ENCODE measurements at places on chromosomes 5 and 9.

GRCh38 chr9:121870271-121870670 lies 218.8 kb downstream of the DAB2IP start:
- no peak for DNase-seq

- DNase-seq = no peak
These were observed 45.5 kb upstream of the IL7R start for GRCh38 chr5:35811108-35811741.

DNA sequence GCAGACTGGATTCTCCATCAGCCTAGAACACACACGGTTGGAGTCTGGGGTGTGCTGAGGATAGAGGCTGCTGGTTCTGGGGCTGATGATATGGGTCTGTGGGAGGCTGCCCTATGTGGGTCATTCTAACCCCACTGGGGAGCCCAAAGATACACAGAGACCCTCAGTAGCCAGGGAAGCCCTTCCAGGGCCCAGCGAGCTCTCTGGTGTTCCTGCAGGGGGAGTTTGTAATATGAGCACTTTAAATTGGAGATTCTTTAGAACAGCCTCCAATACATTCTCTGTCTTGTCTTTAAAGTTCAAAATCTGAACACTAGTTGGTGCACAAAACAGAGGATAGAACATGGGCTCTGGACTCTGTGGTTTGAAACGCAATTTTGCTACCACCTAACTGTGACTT lies 2.4 kb downstream of the ACTL7A start:
- DNase-seq = no peak

- DNase-seq = no peak
These were observed 314.9 kb downstream of the MARCHF11 start for GRCh38 chr5:15864536-15865215.
